Sciatic nerve (tissue), 2 donors: ENCODE measurements at places on chromosomes 5 and 9.

GRCh38 chr5:109944461-109944860 is 254.7 kb downstream of the MAN2A1 start:
- no peak for DNase-seq

- no peak for DNase-seq
These were observed 10.9 kb upstream of the TMEM161B start for GRCh38 chr5:88279584-88279983.

- DNase-seq = no peak
These were observed 4.2 kb downstream of the DPP7 start for GRCh38 chr9:137110147-137110910.

GRCh38 chr5:52491818-52492217 is 295.9 kb upstream of the ITGA1 start:
- DNase-seq = no peak

DNA sequence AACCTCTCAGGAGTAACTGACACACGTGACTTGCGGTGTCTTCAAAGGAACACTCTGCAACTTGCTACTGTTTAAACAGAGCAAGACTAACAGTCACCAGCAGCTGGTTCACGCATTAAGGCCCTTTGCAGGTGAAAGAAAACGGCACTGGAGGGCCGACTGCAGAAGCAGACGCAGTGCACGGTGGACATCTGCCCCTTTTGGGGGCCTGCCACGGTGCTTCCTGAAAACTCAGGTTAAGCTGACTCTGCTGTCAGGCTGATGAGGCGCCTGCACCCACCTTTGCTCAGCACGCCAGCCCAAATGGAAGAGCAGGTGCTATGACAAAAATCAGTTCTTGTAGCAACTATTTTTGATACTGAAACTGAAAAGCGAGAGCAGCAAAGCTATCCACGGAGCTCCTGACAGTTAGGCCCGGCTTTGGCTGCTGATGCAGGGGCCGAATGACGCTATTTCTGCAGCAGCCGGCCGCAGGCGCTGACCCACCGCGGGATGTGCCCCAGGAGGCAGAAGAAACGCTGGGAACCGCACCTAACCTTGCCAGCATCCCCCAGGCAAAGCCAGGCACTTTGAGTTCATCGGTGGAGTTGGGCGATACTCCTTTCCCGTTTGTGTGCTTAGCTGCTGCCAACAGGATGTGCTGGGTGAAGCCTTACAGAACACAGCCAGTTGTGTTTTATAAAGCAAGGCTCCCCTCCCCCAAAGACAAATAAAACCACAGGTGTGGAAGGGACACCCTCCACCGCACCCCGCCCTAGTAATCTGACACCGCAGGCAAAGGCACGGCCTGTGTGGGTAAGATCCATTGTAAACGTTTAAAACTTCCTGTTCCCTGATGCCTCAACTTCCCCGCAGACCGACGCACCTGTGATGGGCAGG is 21.1 kb upstream of the TERT start:
- no peak for DNase-seq

GRCh38 chr5:73273379-73274050 is 100.5 kb downstream of the TMEM174 start:
- DNase-seq = no peak

DNA sequence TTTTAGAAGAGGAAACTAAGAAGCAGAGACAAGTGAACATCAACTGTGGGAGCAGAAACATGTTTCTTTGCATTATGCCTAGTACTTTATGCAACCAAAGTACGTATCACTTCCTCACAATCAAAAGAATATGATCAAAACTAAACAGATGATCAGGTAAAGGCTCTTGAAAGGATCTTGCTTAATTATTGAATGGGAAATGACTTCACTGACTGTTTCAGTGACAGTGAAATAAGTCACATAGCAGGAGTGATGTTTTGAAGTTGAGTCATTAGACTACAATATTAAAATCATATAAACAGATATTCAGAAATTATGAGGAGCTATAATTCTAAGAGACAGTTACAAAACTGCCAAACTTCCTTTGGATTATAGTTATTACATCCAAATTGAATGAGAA is 527.3 kb downstream of the MTRR start:
- no peak for DNase-seq

GRCh38 chr5:179266291-179267070 is 78.8 kb downstream of the ADAMTS2 start:
- DNase-seq = peak; percentile 60

- DNase-seq = no peak
These were observed 124.8 kb downstream of the STK32A start for GRCh38 chr5:147359581-147359980.
